ENCODE measurements at places on chromosomes 1 and 21.

- no peak for DNase-seq
These were observed 70.3 kb upstream of the KLHDC7A start for GRCh38 chr1:18410407-18410806.

DNA sequence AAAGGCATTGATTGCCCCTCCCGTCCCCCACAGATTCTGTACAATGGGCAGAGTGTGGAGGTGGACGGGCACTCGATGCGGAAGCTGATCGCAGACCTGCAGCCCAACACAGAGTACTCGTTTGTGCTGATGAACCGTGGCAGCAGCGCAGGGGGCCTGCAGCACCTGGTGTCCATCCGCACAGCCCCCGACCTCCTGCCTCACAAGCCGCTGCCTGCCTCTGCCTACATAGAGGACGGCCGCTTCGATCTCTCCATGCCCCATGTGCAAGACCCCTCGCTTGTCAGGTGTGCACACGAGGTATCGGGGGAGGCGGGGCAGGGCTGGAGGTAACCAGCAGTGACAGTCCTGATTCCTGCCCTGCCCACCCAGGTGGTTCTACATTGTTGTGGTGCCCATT lies 44.8 kb upstream of the KDM4A start:
- no peak for DNase-seq

DNA sequence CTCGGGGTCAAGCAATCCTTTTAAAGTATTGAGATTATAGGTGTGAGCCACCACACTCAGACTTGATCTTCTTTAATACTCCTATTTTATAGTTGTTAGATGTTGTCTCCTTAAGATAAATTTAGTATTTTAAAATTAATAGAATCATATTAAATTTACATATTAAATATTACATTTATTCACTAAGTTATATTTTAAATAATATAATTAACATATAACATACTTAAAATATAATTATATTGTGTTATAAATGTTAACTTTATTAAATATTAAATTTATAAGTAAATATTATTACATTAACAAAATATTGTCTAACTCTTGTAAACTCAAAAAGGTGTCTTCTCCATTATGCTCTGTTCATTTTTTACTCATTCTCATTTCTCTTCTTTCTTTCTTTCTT lies 675.9 kb upstream of the ADGRL4 start:
- DNase-seq: no peak

DNA sequence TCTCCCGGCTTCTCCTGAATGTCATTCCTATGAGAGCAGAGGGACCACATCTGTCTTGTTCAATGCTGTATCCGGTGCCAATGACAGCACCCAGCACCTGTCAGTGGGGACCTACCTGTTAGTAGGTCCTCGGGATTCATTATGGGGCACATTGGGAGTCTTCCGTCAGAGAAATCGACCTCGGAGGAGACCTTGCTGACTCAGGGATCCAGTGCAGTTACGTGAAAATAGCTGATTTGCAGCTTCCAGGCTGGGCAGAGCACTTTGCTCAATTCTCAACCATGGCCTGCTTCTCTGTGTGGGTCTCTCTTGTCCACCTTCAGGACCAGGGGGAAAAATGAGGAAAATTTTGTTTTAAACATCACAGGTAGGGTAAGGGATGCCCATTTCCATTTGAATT lies 130.2 kb downstream of the PRDM2 start:
- peak; percentile 2 for DNase-seq

DNA sequence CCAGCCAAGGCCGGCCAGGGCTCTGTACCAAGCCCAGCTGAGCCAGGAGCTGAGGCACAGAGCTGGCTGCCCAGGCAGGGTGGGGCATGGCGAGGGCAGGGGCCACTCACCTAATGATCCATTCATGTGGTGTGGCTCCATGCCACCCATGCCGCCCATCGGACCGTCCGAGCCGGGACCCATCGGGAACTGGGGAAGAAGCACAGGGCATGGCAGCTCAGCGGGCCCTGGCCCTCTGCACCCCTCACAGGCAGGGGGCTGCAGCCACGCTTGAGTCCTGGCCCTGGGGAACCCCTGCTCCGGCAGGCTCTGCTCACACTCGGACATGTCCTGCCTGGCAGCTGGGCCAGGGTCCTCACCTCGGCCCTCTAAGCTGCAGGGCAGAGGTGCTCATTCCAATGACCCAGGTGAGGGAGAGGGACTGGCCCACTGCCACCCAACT lies 28.7 kb downstream of the MRPL37 start:
- no peak for DNase-seq

GRCh38 chr1:29243871-29244200 lies 7.5 kb downstream of the PTPRU start:
- DNase-seq: no peak

- DNase-seq: no peak
These were observed 63.4 kb downstream of the TSEN15 start for GRCh38 chr1:184114818-184115398.

DNA sequence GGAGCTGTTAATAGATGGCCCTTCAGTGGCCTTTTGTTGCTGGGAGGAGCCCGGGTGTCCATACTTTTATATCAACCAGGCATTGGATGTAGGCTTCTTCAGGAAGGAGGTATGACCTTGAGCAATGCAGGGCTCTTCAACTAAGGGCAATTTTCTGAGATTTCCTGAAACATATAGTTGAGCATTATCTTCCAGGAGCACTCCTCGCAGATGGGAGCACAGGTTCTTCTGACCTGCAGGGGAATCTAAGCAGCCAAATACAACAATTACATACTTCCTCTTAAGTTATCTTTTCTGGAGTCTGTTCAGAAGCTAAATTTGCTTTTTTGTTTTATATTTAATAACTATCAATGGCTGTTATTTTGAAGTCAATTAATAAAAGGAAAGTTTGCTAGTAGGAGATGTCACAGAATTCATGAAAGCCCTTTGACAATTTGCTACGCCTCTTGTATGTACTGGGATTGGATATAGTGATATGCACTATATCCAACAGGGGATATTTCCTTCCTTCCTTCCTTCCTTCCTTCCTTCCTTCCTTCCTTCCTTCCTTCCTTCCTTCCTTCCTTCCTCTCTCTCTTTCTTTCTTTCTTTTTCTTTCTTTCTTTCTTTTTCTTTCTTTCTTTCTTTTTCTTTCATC lies 422.6 kb upstream of the NEGR1 start:
- no peak for DNase-seq

DNA sequence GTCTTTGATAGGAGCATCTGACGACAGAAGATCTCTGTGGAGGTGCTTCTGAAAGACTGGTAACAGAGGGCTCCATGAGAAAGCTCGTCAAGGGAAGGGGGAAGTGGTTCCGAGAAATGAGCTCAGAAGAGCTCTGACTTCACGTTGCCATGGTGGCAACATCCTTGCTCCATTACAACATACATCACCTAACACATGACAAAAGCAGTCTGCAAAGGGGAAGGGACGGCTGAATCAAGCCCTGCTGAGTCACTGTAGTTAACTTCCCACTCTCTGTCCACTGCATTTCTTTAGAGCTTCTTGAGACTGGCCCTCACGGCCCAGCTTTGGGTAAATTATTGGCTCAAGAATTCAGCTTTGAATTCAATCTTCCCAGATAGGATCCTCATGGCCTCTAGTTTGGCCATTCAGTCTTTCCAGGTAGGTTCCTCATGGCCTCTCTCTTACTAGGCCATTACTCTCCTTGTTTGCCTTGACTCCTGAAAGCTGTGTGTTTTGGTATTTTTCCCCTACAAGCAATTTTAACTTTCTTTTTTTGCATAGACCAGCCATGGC lies 88.0 kb upstream of the ZNF648 start:
- peak; percentile 34 for DNase-seq

GRCh38 chr1:41696381-41696780 lies 211.9 kb upstream of the EDN2 start:
- DNase-seq: no peak

DNA sequence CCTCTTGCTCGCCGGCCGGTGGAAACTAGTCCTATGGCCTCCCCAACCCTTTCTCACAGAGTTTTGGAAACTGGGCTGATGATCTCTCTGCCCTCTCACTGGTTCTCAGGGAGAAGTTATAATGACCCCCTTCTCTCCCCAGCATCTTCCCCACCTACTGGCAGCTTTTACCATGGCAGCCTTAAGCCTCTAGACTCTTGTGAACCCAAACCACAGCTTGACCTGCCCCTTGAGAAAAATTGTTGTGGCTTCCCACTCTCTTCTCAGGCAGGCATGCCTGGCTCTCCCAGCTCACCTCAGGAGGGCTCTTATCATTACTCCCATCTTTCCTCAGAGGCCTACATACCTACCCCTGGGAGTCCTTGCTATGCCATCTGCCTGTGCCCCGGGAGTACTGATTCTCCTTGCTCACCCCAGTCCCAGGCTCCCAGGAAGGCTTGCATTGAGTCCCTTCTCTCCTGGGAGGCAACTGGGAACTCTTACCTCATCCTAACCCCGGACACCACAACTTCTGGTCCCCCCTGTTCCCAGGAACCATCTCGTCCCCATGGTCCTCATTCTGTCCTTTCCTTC lies 1.6 kb downstream of the NSUN4 start:
- peak; percentile 65 for DNase-seq

- DNase-seq: peak; percentile 79
These were observed 11.3 kb upstream of the BMP8B start for GRCh38 chr1:39799770-39800470.

- DNase-seq: no peak
These were observed 52.4 kb downstream of the TOR1AIP2 start for GRCh38 chr1:179825206-179825605.

GRCh38 chr1:204852854-204853253 lies 17.8 kb upstream of the NFASC start:
- no peak for DNase-seq

DNA sequence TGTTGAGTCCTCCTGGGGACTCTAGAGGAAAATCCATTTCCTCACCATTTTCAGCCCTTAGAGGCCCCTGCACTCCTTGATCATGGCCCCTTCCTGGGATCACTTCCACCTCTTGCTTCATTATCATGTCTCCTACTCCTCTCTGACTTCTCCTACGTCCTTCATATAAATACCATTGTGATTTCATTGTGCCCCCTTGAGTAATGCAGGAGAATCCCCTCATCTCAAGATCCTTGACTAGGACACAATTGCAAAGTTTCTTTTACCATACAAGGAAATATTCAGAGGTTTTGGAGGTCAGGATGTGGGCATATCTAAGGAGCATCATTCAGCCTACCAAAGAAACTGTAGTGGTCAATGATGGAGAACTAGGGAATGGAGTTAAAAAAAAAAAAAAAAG lies 8.8 kb upstream of the GBP6 start:
- DNase-seq: no peak

DNA sequence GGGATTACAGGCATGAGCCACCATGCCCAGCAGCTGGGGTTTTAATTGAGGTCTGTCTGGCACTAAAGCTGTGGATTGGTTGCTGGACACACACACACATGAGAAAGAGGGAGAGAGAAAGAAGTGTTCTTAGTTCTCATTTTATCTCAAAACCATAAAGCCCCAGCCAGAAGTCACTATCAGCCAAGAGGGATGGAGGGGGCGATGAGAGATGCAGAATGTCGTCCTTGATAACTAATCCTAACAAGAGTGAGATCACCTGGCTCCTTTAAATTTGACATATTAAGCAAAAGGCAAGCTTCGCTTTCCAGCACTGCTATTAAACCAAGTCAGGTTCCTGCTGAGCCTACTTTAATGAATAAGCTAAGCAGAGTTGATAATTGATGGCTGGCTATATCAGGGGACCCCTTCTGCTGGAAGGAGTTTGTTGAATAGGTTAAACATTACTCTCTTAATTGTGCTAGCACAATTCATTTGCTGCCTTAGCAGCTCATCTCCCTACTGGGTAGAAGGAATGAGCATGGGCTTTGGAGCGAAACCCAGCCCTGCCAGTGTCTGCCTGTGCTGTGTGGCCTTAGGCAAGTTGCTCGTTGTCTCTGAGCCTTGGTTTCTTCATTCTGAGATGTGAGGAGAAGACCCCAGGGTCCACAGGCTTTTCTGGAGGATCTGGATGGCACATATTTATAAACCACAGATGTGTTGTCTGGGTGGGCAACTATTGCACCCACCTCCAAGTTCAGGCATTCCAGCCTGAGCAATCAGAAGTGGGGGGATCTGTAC lies 50.8 kb downstream of the ALPL start:
- DNase-seq: no peak

DNA sequence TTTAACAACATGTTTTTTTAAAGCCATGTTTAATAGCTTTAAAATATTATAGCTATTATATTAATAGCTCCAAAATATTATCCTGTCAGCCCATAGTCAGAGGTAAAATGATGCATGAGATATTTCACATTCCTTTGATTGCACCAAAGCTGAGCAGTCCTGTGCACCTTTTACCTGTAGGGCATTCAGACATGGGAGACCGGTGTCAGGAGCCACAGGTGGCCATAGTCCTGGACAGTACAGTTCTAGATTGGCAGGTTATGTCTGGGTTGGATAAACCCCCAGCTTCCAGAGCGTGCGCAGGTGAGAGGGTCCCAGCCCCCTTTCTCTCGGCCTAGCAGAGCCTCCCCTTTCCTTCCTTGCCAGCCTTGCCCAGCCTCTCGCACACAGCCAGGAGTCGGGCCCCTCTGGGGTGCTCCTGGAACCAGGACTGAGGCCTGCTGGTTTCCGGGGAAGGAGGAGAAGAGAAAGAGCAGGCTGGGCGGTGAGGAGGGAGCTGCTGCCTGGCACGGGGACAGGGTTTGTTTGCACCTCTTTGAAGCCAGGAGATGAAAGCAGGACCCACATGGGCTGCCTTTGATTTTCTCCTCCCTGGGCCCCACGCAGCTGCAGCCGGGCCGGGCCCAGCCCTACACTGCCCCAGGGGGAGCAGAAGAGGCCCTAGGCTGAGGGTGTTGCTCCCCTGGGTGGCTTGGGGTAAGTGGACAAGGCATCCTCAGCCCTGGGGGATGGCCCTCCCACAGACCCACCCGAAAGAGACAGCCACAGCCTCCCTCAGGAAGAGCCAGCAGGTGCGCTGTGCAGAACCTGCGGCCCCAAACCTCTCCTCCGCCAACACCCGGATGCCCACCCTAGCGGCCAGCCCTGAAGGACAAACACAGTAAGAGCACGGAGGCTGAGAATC lies 75.2 kb upstream of the TARDBP start:
- DNase-seq: no peak

DNA sequence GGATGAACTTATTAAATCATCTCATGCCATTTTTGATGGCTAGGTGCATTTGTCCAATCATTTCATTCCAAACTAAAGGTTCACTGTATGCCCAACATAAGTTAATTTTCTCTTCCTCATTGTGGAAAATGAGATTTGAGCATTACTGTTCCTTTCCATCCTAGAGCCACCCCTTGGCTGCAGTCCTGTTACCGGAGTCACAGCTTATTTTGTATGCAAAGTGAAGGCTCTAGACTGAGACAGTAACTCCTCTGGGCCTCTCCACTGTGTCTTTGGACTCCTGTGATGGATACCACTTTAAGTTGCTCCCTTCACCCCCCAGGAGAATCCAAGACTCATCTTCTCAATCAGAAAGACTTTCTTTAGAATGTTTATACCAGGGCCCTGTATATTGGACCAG lies 59.7 kb downstream of the FGGY start:
- no peak for DNase-seq

DNA sequence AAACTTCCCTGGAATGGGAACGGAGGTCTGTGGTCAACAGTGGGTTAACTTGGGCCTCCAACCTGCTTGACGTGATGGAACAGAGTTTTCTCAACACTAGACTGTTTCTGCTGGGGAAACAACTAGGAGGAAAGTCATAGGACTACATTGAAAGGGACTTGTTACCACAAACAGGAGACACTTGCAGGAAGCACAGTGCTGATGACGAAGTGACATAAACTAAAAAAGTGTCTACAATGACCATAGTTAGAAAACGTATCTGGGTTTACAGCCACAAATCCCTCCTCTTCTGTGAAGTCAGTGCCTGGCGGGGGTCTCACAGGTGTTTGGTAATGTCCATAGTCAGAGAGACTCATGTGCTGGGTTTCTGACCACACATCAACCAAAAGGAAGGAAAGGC lies 86.3 kb downstream of the FCRL5 start:
- no peak for DNase-seq

GRCh38 chr1:198125995-198126735 lies 30.6 kb upstream of the NEK7 start:
- DNase-seq: no peak
